ENCODE measurements at places on chromosomes 5 and 9.

- no peak for DNase-seq
Observed at GRCh38 chr5:39190311-39191102, 28.9 kb downstream of the FYB1 start.

DNA sequence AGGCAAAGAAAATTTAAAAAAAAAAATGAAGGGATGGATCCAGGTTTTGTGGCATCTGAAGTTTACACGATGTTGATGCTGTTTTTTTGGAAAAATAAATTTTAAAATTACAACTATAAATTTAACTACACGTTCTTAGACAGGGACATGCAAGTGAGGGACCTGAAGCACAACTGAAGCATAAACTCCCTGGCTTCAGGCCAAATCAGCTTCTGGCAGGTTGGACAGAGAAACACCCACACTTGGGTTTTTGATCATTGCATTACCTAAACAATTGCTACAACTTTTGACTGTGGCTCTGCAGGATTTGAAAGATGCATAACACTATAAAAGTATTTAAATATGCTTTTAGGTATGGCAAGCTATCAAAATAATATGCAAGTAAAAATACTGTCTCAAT lies 1318.3 kb upstream of the DMAC1 start:
- DNase-seq = no peak

GRCh38 chr5:134242146-134242545 lies 16.3 kb upstream of the PPP2CA start:
- no peak for DNase-seq

GRCh38 chr9:76433836-76434235 lies 25.1 kb upstream of the GCNT1 start:
- no peak for DNase-seq

DNA sequence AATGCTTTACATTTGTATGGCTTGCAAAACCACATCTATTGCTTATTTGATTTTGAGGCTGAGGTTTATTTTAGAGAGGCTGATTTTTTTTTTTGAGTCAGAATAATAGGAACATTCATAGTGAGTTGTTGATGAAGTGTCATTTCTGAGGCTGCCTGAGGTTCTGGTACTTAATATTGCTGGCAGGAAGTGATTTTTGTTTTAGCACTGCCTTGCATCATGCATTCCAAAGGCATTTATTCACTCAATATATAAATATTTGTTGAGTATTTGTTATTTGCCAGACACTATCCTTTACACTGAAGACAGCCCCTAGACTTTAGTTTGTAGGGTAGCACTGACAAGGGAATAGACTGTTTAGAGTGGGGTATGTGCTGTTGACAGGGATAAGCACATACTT lies 2.7 kb downstream of the RNF20 start:
- no peak for DNase-seq

GRCh38 chr5:58239731-58240130 lies 220.2 kb downstream of the PLK2 start:
- DNase-seq = no peak

DNA sequence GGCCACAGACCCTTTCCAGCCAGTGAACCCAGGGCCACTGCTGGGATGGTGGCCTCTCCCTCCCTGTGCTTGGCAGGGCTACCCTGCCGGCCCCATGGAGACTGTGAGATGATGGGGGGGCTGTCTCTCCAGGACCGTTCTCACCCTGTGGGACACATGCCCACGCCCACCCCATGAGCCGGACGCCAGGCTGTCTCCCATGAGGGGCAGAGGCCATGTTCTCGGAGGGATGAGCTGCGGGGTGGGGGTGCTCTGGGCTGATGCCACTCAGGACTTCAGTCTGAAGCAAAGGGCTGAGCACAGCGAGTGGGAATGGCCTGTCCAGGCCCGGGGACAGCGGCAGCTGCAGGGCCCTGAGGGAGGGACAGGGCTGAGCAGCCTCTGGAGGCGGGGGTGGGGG lies 88.9 kb downstream of the KCNT1 start:
- DNase-seq = no peak

GRCh38 chr9:122225312-122226141 lies 3.2 kb downstream of the LHX6 start:
- no peak for DNase-seq

DNA sequence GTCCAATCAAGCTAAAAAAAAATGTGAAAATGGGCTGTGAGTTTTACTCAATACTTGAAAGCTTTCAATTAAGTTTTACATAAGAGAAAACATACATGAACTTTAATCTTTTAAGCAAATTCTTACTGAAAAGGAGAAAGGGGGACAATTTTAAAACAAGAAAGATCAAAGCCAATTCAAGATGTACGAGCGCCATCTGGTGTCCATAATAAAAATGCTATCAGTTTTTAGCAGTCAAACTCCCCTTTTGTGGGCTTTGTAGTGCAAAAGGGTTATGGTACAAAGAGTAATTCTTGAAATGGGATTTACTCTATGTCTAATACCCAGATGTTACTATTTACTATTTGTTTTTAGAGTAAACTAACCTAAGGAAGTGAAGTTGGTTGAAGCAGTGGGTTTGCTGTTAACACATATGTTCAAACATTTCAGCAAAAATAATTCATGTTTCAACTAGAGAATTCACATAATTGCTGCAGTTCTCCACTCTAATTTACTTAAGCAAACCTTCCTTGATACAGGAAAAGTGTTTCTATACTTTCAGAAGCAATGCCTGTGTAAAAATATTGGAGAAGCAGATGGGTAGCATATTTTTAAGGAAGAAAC lies 228.2 kb upstream of the TYRP1 start:
- DNase-seq = no peak

DNA sequence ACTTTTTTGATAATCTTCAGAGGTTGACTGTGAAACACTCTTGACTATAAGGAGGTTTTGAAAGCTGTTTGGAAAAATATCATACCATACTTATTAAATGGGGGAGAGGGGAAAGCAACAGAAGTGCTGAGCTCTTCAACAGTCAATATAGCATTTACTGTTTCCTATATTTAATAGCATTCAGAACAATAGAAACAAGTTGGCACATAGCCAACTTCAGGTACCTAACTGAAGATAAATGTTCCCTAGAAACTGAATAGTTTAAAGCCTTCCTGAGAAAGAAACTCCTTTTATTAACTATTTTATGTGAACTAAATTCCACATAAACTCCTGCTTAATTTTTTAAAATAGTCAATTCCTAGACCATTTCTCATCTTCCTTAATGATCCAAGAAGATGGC lies 26.3 kb downstream of the SLC31A1 start:
- DNase-seq = no peak

GRCh38 chr5:58138791-58139190 lies 321.1 kb downstream of the PLK2 start:
- DNase-seq = no peak

- no peak for DNase-seq
Observed at GRCh38 chr5:51657340-51658240, 274.3 kb downstream of the ISL1 start.

DNA sequence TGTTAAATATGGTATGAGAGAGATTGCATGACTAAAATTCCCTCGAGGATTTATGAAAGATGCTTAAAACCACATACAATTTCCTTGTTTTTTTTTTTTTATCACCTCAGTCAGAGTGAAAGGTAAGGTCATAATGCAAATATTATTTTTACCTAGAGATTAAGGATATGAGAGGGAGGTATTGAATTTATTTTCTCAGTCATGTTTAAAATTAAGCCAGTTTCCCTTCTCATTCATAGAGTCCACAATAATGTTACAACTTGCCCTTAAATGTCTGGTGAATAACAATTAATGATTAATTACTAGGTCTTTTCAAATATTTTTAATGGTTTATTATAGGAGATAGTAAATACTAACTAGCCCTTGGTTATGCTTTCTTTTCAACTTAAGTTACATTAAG lies 144.9 kb upstream of the HAPLN1 start:
- no peak for DNase-seq

GRCh38 chr5:73496984-73497457 lies 1.2 kb upstream of the BTF3 start:
- no peak for DNase-seq

- no peak for DNase-seq
Observed at GRCh38 chr9:123540457-123540856, 184.5 kb downstream of the CRB2 start.

- DNase-seq = no peak
Observed at GRCh38 chr5:54902791-54903473, 82.5 kb downstream of the ESM1 start.

DNA sequence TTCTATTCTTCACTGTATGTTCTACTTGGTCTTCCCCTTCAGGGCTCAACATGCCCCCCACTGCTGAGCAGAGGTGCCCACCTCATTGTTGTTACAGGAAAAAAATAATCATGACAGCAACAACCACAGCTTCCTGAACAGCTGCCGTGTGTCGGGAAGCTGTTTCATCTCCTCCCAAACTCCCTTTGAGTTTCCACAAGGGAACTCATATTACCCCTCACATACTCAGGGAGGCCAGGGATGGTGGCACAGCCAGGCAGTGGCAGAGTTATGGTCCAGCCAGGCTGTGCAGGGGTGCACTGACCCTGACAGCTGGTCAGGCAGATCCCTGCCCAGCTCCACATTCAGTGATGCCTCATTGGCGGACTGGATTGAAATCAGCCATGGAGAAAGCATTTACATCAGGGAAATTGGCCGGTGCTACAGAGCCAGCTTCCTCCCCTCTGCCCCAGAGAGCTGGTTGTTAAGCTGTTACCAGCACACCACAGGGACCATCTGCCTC lies 37.3 kb downstream of the SARDH start:
- DNase-seq = no peak

GRCh38 chr9:18045326-18045725 lies 428.6 kb upstream of the ADAMTSL1 start:
- DNase-seq = no peak

DNA sequence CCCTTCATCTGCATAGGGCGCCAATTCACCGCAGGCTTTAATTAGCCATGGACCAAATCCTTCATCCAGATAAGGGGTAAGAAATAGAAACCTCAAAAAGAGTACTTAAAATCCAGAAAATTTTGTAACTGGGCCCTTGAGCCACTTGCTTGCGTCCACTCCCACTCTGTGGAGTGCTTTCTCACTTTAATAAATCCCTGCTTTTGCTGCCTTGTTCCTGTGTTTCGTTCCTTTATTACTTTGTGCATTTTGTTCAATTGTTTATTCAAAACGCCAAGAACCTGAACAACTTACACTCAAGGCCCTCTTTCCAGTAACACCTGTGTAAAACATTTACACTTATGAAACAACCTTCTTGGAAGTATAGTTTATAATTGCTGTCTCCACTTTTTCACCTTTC lies 66.5 kb downstream of the HMHB1 start:
- DNase-seq = no peak

GRCh38 chr9:94623253-94623652 lies 16.1 kb downstream of the FBP1 start:
- no peak for DNase-seq

DNA sequence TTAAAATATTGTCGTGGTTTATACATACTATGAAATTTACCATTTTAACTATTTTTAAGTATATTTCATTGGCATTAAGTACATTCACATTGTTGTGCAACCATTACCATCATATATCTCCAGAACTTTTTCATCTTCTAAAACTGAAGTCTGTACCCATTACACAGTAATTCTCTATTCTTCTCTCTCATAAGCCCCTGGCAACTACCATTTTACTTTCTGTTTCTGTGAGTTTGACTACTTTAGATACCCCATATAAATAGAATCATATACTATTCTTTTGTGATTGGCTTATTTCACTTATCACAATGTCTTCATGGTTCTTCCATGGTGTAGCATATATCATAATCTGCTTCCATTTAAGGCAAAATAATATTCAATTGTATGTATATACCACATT lies 30.3 kb downstream of the NDUFS4 start:
- no peak for DNase-seq

DNA sequence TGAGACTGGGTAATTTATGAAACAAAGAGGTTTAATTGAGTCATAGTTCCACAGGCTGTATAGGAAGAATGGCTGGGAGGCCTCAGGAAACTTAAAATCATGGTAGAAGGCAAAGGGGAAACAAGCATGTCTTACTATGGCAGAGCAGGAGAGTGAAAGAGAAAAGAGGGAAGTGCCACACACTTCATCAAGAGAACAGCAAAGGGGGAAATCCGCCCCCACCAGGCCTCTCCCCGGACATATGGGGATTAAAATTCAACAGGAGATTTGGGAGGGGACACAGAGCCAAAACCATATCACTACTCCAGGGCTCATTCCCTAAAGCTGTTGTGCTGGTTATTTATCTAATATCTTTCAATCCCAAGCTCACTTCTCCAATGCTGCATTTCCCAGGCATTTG lies 50.2 kb upstream of the NR3C1 start:
- DNase-seq = no peak

- DNase-seq = no peak
Observed at GRCh38 chr9:111915425-111915758, 18.8 kb downstream of the UGCG start.

DNA sequence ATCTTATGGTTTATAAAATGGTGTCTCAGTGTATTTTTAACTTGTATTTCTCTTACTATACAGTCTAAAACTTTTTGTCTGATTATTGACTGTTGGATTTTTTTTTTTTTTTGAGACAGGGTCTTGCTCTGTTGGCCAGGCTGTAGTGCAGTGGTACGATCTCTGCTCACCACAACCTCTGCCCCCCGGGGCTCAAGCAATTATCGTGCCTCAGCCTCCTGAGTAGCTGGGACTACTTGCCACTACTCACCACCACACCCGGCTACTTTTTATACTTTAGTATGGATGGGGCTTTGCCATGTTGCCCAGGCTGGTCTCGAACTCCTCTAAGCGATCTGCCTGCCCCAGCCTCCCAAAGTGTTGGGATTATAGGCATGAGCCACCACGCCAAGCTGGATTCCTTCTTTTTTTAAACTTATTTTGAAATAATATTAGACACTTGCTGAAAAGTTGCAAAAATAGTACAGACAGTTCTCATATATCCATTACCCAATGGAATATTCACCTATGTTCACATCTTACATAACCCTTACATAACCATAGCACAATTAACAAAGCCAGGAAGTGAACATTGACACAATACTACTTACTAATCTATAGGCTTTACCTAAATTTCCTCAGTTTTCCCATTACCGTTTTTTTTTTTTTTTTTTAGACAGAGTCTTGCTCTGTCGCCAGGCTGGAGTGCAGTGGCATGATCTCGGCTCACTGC lies 47.2 kb downstream of the STOM start:
- no peak for DNase-seq

GRCh38 chr5:146040527-146040926 lies 64.8 kb downstream of the PLAC8L1 start:
- no peak for DNase-seq

GRCh38 chr5:169696621-169697510 lies 59.8 kb downstream of the DOCK2 start:
- no peak for DNase-seq

DNA sequence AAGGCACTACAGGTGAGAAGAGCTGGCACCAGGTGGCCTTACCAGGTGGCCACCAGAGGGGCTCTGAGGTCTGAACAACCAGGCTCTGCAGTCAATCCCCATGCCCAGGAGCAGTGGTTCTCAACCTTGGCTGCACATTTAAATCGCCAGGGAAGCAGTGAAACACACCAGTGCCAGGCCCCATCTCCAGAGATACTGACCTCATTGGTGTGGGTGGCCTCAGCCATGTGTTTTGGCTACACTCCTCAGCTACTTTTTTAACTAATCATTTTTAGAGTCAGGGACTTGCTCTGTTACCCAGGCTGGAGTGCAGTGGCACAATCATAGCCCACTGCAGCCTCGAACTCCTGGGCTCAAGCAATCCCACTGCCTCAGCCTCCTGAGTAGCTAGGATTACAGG lies 56.0 kb downstream of the GABBR2 start:
- DNase-seq = no peak
